ENCODE measurements at places on chromosomes 7 and 10.

DNA sequence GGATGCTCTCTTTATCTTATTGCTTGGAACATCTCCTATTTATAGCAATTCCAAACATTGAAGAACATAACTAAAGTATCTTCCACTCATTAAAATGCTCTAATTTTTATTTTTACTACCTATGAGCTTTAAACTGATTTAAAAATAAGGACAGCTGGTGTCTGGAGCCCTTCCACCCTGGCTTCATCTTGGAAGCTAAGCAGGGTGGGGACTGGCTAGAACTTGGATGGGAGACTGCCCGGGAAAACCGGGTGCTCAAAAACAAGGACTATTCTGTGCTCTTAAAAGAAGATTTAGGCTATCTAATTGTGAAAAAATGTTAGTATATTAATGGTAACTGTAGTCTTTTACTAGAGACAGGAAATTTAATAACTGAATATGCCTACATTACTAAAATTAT is 69.2 kb downstream of the ARMC3 start:
- peak; percentile 30 for DNase-seq

DNA sequence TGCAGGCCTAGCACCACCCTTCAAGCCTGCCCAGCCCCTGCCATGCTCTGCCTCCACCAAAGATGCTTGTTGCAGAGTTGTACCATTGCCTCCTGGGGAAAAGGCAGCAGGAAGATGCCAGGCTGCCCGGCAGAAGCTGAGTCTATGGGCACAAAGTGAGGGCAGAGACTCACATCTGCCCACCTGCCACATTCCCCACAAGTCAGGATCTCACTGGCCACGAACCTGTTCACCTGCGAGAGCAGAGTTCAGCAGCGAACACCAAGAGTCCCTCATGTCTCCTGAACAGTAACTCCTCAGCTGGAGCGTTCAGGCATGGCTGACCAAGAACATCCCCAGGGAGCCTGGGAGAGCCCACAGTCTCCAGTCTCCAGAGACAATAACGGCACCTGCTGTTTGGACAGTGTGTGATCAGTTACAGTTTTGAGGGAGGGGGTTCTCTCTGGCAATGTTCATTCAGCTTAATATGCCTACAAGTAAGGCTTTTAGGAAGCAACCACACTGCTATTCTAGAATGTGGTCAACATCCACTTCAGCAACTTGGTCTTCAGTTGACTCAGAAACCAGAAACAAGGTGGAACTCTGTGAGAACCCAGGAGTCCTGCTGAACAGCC is 78.5 kb downstream of the GRID1 start:
- DNase-seq = no peak

DNA sequence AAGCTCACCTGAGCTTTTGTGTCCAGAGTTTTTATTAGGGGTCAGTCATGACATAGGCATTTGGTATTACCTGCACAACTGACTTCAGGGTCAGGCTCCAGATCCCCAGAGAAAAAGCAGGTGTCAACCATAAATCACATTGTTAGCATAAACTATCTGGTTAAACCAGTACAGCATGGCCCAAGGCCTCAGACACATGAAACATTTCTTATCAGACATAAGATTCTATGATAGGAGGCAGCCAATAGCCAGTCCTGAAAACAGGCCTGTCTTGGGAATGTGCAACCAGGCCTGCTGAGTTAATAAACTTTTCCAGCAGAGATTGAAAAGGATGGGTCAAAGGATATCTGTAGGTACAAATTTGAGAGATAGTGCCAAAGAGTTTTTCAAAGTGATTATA is 116.1 kb downstream of the TPST1 start:
- DNase-seq = no peak

GRCh38 chr7:128004623-128005022 is 26.6 kb downstream of the LRRC4 start:
- DNase-seq = no peak

DNA sequence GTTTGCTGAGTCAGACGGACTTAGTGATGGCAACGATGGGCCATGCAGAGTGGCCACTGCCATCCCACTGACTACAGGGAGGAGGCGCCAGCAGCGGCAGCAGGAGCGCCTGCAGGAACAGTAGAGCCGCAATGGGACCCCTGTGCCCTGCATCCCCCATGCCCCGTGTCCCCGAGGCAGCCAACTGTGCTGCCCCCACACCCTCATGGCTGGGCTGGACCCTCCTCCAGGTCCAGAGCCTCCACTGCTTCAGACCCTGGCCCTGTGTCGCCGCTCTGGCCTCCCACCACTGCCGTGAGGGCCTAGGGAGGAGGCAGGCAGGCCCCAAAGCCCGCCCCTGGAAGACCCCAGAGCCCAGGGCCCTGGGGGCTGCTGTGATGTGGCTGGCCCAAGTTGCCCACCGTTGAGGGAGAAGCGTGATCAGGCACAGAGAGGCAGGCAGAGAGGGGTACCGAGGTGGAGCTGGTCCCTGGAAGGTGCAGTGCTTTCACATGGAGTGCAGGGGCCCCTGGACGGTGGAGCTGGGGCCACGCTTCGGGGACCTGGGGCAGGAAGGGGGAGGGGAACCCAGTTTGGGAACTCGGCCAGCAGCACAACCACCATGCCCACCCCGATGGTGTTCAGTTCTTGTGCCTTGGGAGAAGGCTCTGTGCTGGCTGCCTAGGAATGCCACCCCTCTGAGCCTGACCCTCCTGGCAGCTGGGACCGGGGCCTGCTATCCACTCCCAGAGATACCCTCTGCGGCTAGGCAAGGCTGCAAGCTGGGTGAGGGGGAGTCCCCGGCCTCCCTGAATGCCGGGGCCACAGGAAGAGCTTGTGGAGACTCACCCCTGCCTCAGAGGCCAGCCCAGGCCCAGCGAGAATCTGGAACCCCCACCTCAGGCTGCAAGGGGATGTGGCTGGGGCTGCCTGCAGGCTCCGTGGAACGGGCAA is 32.6 kb downstream of the DKK1 start:
- DNase-seq = no peak

DNA sequence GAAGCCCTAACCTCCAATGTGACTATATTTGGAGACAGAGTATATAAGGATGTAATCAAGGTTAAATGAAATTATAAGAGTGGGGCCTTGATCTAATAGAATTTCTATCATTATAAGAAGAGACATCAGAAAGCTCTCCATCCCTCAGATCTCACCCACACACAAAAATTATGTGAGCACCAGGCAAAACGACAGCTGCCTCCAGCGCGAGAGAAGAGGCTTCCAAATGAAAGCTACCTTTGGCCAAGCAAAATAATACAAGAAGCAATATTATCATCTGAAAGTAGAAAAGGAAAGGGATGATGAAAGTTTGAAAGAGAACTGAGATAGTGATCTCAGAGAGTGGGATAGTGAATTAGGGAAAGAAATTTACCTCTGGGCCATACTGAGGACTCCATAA is 1192.5 kb downstream of the NXPH1 start:
- no peak for DNase-seq

DNA sequence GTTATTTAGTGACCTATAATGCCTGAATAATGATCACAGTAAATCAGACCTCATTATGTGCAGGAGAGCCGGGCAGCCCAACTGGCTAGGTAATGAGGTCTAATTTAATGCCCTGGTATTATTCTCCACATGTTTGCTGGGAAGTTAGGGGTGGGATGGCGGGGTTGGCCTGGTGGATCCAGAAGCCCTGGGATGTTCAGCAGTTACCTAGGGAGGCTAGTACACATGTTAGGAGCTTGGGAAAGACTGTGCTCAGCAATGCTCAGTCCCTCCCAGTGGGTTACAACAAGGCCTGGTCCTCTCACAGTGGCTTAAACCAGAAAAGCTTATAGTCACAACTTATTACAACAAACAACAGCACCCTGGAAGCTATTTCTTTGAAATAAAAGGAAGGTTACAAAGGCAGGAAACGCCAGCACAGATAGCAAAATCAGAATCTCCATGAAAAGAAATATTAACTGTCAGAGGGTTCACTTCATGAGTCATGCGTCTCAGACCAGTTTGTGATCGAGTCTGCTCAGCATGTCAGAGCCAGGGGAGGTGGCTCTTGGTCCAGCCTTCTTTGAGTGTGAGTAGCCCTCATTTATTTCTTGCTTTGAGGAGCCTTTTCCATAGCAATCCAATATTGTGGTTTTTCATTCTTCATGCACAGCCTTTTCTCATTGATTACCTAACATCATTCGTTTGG is 418.6 kb upstream of the NPVF start:
- DNase-seq = peak; percentile 26

DNA sequence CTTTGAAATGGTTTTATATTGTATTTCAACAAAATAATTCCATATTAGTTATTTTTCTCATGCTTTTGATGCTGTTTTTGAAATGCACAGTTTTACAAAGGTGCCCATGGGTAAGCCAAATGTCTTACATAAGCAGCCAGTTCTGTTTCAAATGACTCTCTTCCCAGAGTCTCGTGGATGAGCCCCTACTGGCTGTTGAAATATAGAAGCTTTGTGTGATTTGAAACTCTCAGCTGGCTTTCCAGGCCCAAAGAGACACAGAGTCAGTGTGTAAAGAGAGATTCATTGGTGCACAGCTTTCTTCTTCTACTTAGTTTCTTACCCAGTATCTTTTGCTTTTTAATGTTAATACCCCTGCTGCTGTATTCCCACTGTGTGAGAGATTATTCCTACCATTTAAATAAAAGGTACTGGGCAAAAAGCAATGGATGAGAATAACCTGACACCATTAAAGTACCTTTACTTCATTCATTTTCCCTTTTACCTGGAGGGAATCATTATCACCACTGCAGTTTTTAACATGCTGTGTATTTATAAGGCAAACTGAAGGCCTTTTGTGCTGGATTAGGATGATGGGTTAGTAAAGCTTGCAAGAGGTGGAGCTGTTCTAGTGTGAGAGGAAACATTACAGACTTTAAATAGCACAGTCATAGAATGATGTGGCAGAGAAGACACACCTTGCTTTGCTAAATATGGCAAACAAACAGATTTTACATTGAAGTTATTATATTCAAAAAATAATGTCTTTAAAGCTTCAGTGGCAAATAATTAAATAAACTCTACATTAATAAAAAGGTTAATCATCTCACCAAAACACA is 415.1 kb downstream of the THSD7A start:
- DNase-seq = no peak

DNA sequence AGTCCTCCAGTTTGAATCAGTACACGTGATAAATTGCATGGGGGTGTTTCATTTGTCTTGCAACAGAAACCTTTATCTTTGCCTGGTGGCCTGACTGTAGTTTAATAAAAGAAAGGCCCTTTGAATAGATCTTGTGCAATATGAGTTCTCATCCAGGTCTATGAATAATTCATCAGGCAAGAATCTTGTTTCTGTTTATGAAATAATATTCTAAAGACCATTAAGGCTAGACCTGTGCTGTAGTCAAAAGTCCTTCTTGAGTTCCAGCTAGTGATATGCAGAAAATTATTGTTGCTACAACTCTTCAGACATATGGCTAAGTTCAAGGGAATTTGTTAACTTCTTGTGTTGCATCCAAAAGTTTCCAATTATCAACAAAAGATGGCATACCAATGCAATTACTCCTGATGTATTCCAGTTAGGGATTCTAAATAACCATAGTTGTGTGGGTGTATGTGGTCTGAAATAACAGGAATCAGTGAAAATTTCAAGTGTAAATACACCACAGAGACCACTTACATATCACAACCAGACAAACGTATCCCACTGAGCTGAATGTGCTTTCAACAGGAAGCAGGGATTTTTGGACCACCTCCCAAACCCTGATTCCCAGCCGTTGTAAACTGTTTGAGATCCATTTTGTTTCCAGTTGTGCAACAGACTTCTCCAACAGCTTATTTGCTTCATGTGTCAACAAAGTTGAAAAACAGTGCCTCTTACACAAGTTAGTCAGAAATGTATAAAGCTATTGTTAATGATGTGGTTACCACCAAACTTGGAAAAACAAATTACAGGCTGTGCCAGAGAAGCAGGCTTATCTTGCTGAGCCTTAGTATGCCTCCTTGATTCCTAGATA is 54.7 kb upstream of the BICC1 start:
- peak; percentile 99 for DNase-seq

Data from cardiac muscle cell (in vitro differentiated cells and primary cell).